ENCODE measurements at places on chromosomes 16 and 17.

DNA sequence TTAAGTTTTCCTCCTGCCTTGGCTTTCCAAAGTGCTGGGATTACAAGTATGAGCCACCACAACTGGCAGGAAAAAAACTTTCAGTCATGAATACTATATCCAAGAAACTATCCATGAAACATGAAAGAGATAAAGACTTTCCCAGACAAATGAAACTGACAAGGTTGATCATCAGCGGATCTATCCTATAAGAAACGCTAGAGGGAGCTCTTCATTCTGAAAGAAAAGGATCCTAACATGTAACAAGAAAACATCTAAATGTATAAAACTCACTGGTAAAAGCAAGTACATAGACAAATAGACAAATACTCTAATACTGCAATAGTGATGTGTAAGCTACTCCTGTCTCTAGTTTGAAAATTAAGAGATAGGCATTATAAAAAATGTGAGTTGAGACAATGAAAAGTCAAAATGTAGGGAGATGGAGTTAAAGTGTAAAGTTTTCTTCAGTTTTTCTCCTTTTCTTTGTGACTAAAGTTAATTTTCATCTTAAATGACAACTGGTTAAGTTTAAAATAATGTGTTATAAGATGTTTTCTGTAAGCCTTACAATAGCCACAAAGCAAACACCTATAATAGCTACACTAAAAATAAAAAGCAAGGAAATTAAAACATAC is 79.6 kb upstream of the TEKT1 start:
- no peak for DNase-seq

GRCh38 chr16:11572301-11572995 is 14.3 kb downstream of the LITAF start:
- no peak for DNase-seq

DNA sequence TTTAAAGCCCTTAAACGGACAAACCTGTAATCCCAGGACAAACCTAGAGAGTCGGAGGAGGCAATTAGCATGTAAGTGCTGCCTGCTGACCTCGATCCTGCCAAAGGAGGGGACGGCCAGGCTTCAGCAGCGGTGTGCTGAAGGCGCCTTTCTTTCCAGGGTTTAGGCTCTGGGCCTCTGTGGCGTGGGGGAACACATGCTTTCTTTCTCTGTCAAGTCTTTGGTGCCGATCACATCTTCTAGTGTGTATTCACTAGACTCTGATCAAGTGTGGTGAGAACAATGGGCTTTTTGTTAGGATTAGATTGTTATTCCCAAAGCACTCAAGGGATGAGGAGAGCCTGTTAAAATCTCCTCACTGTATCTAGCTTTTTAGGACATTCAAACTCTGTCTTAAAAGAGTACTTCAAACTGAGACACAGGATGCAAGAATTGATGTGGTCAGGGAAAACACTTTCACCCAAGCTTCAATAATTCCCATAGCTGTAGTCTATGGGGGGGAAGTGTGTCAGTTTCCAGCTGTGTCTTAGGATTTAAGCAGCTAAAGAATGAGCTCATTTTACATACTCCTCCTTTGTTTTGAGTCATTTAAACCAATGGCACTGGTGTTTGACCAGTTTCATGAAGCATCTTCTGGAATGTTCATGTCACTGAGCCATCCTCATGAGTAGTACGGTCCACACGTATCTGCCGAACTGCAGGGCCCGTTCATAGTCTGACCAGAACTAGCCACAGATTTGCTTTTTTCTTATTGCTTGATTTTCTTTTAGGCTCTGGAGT is 51.2 kb downstream of the RPA1 start:
- no peak for DNase-seq

- no peak for DNase-seq
Measured at GRCh38 chr16:85172455-85173145, 60.3 kb upstream of the CIBAR2 start.

DNA sequence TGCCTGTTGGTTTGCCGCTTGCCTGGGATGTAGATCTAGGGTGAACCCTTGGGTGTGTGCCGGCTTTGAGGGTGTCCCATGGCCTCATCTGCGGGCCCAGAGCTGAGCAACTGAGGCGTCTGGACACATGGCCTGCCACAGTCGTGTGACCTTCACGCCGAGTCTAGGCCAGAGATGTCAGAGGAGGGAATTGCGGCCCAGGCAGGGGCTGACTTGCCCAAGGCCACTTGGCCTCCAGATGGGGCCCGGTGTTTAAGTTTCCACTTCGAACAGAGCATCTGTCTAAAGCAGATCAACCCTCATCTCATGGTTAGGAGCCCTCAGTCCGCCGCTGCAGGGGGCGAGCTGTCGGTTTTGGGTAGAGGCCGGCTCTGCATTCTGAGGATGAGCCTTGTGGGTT is 28.0 kb upstream of the FOXK2 start:
- no peak for DNase-seq

DNA sequence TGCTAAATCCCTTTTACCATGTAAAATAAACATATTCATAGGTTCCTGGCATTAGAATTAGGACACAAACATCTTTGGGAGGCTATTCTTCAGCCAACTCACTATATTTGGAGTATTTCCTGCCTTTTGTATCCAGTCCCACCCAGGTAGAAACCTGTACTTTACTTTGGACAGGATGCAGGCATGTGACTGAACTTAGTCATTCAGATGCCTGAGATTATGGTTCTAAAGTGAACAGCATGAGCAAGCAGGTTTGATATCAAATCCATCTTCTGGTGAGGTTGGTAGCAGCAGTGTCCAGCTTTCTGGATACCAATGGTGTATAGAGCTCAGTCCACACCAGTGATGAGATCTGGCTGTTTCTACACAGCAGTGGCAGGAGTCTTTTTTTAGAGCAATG is 20.2 kb downstream of the CA10 start:
- DNase-seq, result no peak

GRCh38 chr17:4509401-4509800 is 10.7 kb downstream of the SPNS2 start:
- peak; percentile 26 for DNase-seq

GRCh38 chr16:3859889-3860288 is 20.6 kb downstream of the CREBBP start:
- DNase-seq, result no peak

DNA sequence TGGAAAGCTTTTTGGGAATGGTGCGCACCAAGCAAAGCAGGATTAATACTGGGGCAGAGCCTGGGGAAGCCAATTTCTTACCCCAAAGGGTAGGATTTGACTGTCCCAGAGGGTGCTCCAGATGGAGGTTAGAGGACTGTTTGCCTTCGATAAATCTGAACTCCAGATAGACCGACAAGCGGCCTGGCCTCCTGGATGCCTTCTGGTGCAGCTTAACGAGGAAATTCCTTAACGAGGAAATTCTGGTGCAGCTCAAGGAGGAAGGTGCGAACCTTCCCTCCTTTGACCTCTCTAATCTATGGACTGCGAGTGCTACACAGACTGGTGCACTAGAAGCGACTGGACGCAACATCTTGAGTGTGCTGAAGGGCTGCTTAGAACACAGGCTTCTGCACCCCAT is 6.5 kb downstream of the CALB2 start:
- DNase-seq, result no peak

DNA sequence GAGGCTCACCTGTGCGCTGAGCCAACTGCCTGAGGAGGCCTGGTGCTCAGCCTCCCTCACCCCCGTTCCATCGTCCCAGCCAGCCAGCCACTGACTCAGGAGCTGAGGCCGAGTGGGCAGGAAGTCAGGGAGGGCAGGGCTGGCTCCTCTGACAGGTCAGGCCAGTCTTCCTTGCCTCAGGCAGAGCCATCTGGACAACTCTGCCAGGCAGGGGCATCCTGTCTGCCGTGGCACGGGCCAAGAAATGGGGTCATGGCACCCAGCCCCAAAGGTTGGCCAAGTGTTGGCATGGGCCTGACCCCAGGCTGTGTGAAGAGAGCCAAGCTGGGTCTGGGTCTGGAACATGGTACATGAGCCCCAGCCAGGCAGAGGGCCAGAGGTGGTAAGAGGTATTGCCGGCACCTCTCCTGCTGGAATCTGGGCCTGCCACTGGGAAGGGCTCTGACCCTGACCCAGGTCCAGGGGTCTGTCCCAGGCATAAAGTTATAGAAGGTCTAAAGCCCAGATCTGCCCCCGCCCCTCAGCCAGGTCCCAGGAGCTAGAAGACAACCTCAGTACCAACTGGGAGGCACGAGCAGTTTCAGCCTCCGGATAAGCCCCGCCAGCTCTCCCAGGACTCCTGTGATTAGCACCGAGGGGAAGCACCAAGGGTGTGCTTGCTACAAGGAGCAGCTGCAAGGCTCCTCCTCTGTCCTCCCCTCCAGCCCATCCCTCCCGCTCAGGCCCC is 2.5 kb upstream of the VASN start:
- no peak for DNase-seq

DNA sequence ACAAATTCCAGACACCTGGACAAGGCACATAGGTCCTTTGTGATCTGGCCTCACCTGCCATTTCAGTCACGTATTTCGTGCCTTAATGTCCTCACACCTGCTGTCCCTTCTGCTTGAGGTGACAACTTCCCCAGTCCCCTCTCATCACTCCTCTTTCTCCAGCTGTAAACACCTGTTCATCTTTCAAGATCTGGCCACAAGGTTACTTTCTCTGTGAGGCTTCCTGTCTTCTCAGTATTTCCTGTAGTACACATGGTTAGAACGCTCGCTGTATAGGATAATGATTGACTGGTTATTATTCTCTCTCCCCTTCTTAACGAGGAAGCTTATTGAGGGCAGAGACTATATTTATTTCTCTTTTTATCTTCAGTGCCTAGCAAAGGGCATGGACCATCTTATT is 74.5 kb upstream of the PMFBP1 start:
- no peak for DNase-seq

GRCh38 chr17:63429766-63430165 is 16.3 kb downstream of the CYB561 start:
- no peak for DNase-seq

DNA sequence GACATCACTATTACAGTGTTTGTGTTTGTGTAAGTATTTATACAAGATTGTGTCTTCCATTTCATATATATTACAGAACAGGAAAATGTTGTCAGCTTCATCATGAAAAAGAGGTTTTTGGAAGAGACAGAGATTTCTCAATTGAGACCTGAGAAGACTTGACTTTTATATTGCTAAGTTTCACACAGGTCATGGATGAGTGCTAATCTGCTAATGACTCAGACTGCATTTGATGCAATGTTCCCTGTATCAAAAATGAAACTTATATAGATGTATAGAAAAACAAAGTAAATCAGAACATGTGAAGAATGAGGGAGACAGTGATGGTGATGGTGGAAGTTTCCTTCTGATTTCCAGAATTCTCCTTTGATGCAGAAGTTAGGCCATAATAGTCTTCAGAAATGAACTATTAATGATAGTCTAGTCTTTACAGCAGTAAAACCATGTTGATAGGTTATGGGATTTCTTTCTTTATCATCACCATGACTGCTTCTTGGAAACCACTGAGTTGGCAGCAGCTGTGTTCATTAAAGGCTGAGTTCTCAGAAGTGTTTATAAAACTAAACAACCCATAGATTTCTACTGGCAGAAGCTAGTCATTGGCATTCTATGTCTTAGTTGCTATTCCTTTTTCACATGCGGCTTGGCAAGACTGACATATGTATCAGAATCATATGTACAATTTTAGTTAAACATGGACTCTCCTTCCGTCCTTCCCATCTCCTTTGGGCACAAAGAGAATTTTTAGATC is 56.1 kb downstream of the PCTP start:
- no peak for DNase-seq

- DNase-seq, result no peak
Measured at GRCh38 chr16:24701521-24701951, 27.9 kb upstream of the TNRC6A start.
